CD4-positive, alpha-beta memory T cell (primary cell): ENCODE measurements at places on chromosomes 13 and 19. TPM values are rescaled to one million over a fixed set of nuclear protein-coding genes. Genes with fewer than 3 reads are reported as not detected.

The NRTN gene
- polyA plus RNA-seq: 0.34 TPM

The ATCAY gene
- polyA plus RNA-seq: not detected

The SLAIN1 gene
- 39.3 TPM for polyA plus RNA-seq

The FUT1 gene
- polyA plus RNA-seq: 0.11 TPM

The RSPH6A gene
- not detected for polyA plus RNA-seq

The SF3A2 gene
- polyA plus RNA-seq: 37.8 TPM

The RXFP2 gene
- polyA plus RNA-seq: not detected

The SIGLEC12 gene
- polyA plus RNA-seq: not detected

The GARIN5A gene
- polyA plus RNA-seq: 0.44 TPM

The SRRM5 gene
- polyA plus RNA-seq: not detected

The IGSF23 gene
- not detected for polyA plus RNA-seq

The SETDB2 gene
- 11.0 TPM for polyA plus RNA-seq
